GOT3 (cell line): ENCODE measurements at places on chromosomes 5 and 9.

DNA sequence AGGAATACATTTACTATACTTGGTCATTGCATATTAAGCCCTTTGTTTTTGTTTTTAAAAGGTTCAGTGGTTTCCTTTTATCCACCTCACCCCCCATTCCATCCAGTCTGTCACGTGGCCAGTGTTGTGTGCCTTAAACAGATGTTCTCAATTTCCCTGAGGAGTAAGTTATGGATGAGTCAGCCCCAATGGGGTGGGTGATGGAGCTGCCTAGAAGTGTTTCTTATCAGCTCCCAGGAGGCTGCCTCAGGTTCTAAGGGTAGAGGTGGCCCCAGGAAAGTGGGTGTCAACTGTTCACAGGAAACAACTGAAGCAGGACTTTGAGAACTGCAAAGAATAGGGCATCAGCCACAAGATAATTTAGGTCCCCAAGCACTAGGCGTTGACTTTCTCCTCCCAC, 41.1 kb downstream of the ACTBL2 start:
- DNase-seq = no peak

- DNase-seq = no peak
Observed at GRCh38 chr5:126126574-126126973, 296.6 kb upstream of the GRAMD2B start.

DNA sequence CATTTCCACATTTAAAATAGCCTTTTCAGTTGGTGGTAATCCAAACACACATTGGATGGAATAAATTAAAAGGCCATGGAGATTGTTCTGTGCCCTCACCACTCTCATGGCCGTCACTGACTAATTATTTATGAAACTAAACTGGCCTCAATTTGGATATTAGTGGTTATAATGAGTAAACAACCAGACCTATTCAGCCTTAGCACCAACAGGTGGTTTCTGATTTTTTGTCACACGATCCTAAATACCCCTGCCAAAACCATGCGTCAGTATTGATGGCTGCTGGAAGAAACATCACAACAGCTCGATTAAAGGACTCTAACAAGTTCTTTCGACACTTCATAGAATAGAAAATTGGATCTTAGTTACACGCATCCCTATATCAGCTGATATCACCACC, 276.0 kb upstream of the DAP start:
- DNase-seq = no peak

- no peak for DNase-seq
Observed at GRCh38 chr9:124758061-124758460, 13.1 kb downstream of the NR6A1 start.

DNA sequence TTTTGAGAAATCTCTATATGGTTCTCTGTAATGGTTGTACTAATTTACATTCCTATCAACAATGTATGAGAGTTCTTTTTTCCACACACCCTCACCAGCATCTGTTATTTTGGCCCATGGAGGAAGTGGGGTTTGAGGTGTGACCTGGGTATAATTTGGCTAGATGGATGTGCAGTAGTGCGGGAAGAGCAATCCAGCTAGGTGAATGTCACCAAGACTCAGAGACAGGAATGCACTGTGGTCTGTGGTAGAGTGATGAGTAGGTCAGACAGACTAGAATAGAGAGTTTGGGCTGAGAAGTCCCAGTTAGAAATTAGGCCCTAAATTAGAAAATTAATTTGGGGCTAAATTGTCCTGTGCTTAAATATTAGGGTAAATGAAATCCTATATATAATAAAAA, 32.8 kb upstream of the PIP5K1B start:
- no peak for DNase-seq
